ENCODE measurements at places on chromosomes 12 and 14.
A peak's percentile ranks its signal among the peaks of the same experiment; 100 is the strongest.

DNA sequence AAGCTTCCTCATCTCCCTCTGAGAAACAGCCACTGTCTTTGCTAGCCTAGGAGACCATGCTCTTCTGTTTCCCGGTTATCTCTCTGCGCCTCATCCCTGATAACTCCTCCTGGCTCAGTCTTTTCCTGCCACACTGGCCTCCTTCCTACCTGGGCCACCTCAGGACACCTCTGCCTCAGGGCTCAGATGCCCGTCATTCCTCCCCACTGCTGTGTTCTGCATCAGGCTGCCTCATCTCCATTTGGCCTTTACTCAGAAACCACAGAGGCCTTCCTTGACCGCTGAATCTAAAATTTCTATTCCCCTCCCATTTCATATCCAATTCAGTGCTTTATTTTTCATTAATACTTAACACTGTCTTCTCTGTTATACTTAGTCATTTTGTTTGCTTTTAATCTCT, 311.0 kb upstream of the RGS6 start:
- no peak for DNase-seq

DNA sequence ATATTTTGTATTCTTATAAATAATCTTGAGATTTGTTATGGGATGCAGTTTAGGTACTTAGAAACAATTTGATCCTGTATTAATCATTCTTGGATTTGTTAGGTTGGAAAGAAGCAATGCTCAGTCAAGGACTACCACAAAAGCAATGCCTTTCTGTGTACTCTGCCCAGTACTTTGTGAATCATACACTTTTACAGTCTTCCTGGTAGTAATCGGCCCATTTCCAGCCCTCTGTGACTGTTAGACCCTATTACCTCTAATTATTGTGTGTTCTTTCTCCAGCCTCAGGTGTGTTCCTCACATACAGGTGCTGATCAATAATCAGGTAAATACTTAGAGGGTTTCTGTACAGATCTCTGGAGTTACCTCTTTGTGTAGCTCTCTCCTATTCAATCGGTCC, 609.0 kb downstream of the KCNH5 start:
- DNase-seq: no peak

GRCh38 chr12:93938317-93938716, 210.1 kb upstream of the PLXNC1 start:
- DNase-seq: no peak

DNA sequence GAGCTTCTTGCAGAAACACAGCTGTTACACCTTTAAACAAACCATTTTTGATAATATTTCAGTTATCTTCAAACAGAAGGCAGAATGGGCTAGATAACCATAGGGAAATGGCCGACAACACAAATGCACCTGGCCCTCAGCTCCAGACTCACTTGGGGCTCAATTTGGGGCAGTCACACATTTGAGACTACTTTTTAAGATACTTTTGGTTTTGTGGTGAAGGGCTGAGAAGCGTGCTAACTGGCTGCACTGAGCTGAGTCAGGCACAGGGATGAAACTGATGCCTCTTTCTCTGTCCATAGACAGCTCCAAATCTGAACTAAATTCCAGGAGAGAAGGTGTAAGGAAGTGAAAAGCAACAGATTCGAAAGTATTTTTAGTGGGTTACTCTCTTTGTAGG, 18.5 kb upstream of the GRIP1 start:
- no peak for DNase-seq

DNA sequence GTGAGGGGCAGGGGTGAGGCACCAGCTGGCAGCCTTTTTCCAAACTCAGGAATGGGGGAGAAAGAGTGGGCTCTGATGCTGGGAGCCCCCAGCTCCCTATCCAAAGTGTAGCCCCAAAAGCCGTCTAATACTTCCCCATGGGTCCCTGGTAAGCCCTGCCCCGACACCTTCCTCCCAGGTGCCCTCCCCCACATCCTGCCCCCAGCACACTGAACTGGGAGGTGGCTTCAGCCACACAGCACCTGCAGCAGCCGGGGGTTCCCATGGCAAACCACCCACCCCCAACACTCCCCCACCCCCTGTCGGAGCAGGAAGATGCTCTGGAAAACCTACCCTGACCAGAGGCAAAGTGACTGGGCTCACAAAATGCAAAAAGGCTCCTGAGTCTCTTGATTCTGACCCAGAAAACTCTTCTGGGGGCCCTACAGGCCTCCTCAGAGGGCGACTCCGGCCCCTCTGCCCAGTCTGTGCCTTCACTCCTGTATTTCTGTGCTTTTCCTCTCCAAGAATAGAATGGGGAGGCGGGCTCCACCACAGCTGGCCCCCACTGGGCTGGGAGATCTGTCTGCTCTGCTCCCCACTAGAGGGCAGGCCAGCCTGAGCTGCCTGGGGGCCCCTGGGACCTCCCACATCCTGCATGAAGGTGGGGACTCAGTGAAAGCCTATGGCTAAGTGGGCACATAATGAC, 81.6 kb downstream of the ITPK1 start:
- DNase-seq: no peak

DNA sequence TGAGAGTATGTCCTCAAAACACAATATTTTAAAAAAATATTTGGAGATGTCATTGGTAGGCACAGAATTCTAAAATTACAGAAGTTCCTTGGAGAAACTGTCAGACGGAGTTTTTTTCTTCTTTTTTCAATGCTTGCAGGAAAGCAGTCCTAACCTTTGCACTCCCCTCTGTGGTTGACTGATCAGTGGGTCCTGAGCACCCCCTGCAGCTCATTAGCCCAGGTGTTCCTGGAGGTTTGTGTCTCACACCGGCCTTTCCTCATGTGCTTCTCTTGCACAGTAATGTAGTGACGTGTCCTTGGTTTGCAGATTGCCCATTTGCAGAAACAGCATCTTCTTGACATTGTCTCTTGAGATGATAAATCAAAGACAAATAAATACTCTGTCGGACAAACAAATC, 513.0 kb downstream of the TMEM121 start:
- peak; percentile 24 for DNase-seq

DNA sequence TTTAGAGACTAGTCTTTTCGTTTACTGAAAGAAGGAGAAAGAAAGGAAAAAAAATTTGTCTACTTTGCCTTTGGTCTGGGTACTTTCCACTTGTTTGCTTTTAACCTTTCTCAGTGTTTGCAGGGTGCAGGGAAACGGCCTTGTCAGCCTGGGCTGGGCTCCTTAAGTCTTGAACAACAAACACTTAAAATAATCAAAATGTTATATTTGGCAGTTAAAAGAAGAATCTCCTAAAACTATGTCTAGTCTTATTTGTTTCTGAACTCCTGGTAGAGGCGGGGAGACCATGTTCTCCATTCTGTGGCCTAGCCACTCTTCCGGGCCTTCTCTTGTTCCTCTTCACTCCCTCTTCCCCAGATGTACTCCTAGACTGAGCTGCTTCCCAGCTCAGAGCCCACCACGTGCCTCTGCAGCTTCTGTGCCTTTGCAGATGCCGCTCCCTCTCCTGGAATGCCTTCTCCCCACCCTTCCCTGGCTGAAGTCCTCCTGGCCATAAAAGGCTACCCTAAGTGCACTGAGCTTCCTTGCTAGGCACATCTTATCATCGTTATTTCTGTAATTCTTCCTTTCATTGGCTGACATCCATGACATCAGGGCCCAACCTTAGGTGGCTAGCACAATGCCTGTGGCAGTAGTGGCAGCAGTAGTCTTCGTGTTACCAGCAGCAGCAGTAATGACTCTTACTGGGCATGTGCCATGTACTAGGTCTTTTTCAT, 432.9 kb downstream of the ZFP36L1 start:
- no peak for DNase-seq

DNA sequence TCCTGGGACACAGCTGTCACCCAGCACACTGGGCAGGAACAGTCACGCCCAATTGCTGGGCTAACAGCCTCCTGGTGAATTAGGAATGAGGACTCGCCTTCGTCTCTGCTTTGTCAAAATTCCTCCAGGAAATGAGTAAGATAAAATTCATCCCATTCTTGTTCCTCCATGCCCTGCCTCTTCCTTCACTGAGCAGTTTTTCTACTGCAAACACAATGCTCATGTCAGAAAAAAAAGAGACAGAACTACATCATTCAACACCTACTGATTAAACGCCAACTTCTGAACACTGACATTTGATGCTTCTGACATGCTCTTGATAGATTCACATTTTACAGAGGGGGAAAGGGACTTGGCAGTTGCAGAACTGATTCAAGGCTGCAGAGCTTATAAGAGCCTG, 37.5 kb upstream of the DTX1 start:
- no peak for DNase-seq

DNA sequence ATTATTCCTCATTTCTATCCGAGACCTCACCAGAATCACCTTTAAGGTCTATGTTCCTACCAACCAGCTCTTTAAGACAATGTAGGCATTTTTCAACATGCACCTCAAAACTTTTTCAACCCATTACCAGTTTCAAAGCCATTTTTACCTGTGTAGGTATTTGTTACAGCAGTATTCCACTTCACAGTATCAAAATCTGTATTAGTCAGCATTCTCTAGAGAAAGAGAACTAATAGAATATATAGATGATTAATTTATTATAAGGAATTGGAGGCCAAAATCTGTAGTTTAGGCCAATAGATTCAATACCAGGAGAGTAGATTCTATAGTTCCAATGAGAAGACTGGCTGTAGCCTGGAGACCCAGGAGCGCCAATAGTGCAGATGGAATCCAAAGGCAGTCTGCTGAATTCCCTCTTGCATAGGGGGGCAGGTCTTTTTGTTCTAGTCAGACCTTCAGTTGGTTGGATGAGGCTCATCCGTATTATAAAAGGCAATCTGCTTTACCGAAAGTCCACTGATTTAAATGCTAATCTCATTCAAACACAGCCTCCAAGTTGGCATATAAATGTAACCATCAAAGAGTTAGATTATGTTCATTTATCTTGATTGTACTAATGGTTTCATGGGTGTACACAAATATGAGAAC, 151.6 kb upstream of the SYT1 start:
- DNase-seq: no peak

- DNase-seq: no peak
Observed at GRCh38 chr14:102694530-102695166, 82.6 kb upstream of the TRAF3 start.

DNA sequence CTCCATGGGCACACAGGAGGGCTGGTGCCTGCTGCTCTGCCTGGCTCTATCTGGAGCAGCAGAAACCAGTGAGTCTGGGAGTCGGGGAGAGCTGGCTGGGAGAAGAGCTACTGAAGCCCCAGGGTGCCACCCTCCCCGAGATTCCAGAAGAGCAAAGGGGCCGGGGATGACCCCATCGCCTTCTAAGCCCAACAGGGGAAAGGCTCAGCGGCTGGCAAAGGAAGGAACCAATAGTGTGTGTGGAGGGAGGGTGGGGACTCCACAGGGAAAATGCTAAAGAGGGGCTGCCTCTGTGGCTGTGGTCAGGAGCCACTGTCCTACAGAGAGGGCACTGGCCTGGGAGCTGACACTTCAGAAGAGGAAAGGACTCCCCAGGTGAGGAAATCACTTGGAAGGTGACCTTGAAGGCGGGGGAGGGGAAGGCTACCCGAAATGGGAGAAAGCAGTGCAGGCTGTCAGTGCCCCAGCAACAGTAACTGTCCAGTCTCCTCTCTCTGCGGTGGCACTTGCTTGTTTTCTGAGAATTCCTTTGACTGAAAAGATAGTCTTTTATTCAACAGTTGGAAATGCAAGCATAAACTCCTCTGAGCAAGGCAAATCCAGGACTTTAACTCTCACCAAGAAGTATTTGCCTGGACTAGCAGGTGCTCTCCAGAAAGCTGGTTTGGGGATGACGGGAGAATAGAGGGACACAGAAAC, 552 bp downstream of the TAPBPL start:
- DNase-seq: no peak

DNA sequence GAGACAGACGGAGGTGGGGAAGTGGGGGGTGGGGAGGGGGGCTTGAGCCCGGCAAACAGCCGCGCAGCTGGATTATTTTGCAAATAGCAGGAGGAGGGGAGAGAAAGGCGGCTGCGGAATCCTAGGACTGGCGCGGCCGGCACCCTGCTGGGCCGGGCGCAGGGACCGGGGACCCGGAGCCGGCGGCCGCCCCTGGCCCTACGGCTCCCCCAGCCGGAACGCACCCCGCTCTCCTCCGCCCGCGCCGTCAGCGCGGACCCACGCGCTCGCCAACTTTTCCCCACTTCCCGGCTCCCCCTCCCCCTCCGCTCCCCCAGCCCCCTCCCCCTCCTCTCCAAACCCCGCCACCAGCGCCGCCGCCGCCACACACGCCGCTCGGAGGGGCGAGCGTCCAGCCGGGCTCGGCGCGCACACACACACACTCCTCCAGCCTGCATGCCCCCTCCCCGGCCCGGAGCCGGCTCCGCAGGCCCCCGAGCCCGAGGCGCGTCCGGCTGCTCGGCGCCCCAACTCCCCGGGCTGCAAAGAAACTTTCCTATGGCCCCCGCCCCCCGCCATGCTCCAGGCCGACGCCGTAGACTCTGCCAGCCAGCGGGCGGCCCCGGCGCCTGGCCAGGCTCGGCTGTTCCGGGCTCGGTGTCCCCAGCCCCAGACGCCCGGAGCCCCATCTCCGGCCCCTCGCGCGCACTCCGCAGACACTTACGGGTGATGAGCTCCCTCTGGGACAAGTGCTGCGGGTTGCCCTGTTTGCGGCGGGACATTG, 1.4 kb downstream of the BCL11B start:
- DNase-seq: no peak

DNA sequence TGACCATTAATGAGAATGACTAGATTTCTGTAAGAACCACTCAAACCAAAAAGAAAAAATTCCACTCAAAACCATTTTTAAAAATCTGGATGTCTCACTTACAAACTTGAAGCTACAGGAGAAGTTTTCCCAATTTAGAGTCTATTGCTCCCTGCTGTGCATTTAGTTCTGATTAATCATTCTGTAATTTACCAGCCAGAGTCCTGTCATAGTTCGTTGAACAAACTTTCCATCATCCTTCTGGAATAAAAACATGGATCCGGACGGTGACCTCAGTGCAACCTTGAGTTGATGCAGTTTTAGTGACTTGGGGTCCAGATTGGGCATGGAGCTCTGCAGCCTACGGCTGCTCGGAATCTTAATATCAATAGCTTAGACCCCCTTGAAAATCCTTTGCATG, 73.4 kb downstream of the PRMT8 start:
- no peak for DNase-seq

DNA sequence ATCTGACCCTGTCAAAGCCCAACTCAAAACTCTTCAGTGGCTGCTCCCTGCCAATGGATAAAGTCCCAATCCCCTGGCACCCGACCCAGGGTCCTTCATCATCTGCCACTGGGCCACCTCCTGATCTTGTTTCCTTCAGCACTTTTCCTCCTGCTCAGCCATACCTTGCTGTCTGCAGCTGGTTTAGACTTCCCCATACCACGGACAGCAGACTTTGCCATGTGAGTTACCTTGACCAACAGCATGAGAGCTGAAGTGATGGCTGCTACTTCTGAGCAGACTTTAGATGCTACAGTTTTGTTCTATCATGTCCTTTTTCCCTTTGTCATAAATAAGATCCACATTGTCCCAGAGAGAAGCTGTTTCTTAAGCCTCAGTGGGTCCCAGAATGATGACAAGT, 33.3 kb upstream of the STON2 start:
- no peak for DNase-seq

- no peak for DNase-seq
Observed at GRCh38 chr12:114668151-114668885, 15.7 kb downstream of the TBX3 start.

- no peak for DNase-seq
Observed at GRCh38 chr14:80973931-80974641, 18.7 kb downstream of the TSHR start.

GRCh38 chr12:2268471-2269286, 215.9 kb downstream of the CACNA1C start:
- no peak for DNase-seq
